Hematopoietic multipotent progenitor cell treated with erythropoietin and hydrocortisone succinate and interleukin-3 and kit ligand, for 17 days (in vitro differentiated cells): ENCODE measurements at places on chromosomes 11 and 22.

- DNase-seq, result no peak
These were observed 2.3 kb downstream of the TSPAN18 start for GRCh38 chr11:44729063-44729462.

GRCh38 chr22:31753005-31753633, 700 bp upstream of the DEPDC5 start:
- DNase-seq, result peak; percentile 36

GRCh38 chr11:15942936-15943335, 413.4 kb downstream of the SOX6 start:
- DNase-seq, result no peak

GRCh38 chr11:117498791-117499190, 171.1 kb downstream of the CEP164 start:
- no peak for DNase-seq

DNA sequence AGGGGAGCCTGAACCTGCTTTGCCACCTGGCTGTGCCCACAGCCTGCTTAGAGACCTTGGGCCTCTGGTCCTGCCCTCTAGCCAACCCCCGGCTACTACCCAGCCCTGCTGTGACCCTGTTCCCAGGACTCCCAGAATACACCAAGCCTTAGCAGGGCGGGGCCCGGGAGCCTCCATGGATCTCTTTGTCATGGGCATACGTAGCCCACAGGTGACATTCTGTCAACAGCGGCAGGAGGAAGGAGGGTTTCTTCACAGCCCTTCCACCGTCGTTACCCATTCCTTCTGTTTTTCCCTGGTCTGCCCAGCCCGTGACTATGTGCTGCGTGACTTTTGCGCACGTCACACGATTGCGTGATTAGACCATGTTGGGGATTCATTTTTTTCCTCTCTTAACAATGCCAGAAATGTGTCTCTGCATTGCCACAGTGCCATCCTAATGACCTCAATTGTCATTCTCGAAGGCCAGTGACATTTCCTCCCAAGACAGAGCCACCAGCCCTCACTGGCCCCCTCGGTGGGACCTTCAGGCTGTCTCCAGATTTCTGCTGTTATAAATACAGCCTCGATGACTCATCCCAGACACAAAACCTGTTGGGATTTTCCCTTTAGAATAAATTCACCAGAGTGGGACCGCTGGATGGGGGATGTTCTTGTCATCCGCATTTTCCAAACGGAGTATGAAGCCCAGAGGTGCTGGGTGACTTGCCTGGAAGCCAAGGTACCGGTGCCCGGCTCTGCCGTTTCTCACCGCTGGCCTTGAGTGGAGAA, 9.0 kb downstream of the SYT12 start:
- DNase-seq, result no peak

- no peak for DNase-seq
These were observed 43.6 kb downstream of the CTSC start for GRCh38 chr11:88293931-88294330.

- DNase-seq, result no peak
These were observed 676.8 kb downstream of the OPCML start for GRCh38 chr11:132855516-132855915.

DNA sequence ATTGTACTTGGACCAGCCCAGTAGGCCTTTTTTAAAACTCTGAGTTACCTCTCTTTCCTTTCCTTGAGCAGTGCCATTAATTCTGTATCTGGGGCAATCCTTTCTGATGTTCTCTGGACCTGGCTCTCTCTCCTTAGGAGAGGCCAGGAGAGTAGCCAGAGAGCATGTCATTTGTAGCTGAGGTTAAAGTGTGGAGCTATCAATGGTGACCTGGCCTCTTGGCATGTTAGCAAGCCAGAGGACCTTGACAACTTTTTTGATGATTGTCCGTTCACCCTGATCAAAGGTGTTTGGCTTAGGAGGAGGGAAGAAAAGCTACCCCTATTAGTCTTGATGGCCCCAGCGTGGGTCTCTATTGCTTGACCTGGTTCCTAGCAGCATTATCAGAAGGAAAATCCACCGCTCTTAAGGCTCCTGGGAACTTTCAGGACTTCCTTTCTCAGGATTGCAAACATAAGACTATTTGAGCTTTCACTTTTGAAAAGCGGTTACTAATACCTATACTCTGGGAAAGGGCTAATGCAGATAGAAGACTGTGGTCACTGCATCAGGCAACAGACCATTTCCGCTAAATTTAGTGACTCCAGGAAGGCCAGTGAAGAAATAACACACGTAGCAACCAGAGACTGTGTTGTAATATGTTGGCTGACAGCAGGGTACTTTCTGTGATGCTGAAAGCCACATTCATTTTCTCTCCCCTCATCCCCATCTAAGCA, 18.2 kb downstream of the LIMK2 start:
- DNase-seq, result no peak

- DNase-seq, result no peak
These were observed 17.3 kb upstream of the LMO2 start for GRCh38 chr11:33909150-33909549.

DNA sequence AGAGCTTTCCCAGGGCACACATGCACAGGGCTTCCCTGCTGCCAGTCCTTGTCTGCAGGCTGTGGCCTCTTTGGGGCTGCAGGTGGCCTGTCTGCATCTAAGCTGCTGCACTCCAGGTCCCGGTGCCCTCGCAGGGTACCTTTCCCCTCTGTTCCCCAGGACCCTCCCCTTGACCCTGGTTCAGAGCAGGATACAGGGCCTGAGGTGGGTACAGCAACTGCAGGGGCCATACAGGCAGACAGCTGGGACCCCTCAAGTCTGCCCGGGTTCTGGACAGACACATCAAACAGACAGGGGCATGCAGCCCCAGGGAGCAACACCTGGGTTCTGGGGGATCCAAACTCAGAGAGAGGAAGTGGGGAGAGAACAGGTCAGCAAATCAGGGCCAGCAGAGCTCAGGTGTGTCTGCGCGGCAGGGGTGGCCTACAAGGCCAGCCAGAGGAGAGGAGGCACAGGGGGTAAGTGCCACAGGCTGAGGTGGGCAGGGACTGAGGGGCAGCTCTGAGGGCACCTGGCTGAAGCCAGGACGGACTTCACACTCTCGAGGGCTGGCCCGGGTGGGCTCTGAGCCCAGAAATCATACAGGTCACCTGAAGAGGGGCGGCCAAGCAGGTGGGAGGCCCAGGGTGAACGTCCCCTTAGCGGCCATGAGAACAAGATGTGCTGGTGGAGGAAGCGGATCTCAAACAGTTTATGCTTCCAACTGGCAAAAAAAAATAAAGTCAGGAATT, 29.9 kb upstream of the COMT start:
- no peak for DNase-seq

- no peak for DNase-seq
These were observed 10.3 kb downstream of the KDM4E start for GRCh38 chr11:95035316-95035715.

- DNase-seq, result no peak
These were observed 311.4 kb upstream of the NCAM1 start for GRCh38 chr11:112649856-112650255.

DNA sequence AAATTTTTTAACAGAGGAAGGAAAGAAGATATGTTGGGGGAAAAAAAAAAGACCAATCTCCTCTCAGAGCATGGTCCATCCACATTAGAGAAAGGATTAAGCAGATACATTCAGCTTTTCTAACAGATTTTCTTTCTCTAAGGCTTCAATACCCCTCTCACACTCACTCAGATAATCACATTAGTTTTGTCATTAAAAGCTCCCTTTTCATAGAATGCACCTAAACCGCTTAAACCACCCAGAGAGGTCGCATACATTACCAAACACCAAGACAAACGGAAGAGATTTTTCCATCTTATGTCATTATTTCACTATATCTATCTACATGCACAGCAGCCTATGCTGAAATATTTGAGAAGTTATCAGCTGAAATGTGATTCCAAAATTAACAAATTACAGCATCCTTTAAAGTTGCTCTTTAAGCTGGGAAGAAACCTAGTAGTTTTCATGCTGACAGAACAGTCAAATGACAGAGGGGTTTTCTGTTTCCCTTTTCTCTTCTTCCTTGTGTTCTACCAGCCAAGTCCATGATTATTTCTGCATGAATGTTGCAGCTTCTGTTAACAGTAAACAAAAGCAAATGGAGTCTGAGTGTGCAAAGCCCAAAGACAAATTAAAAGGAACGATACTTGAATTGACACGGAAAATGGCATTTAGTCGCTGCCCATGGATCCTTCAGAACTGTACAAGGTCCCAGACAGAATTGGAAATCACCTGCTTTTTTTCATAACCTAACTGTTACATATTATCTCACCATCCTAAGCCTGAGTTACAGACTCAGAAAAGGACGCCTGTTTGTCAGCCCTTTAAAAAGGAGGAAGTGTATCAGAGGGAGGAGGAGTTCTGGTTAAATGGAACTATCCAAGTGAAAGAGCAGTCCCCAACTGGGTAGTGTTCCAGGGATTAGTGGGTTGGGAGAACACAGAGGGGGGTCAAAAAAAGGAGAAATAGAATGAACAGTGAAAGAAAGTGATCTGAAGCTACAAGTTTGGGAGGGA, 54.6 kb downstream of the PRCP start:
- DNase-seq, result no peak

- no peak for DNase-seq
These were observed 43.2 kb downstream of the IGLL5 start for GRCh38 chr22:22930571-22931556.

- DNase-seq, result no peak
These were observed 19.0 kb upstream of the MPPED2 start for GRCh38 chr11:30605036-30605605.

DNA sequence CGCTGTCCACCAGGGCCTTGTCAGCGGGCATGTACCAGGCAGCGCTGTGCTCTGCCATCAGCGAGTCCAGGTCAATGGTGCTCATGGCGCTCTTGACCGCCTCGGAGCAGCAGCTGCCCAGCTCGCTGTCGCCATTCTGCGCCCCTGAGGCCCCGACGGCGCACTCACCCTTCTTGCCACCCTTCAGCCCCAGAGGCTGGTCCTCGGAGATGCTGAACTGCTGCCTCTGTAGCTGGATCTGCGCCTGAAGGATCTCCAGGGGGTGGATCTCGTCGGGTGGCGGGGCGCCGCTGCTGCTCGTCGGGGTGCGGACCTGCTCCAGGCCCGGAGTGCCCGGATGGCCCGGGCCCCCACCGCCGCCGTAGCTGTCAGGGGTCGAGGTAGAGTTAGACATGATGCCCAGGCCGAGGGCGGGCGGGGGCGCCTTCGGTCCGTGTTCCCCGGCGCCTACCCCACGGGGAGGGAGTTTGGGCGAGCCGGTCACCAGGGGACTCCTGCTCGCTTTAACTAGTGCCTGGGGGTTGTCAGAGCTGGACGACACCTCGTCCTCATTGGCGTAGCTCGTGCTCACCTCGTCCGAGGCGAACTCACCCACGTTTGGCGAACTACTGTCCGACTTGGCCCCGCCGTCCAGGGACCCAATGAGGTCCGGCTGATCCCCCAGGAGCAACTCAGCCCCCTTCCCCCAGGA, 4.6 kb downstream of the MN1 start:
- DNase-seq, result no peak

DNA sequence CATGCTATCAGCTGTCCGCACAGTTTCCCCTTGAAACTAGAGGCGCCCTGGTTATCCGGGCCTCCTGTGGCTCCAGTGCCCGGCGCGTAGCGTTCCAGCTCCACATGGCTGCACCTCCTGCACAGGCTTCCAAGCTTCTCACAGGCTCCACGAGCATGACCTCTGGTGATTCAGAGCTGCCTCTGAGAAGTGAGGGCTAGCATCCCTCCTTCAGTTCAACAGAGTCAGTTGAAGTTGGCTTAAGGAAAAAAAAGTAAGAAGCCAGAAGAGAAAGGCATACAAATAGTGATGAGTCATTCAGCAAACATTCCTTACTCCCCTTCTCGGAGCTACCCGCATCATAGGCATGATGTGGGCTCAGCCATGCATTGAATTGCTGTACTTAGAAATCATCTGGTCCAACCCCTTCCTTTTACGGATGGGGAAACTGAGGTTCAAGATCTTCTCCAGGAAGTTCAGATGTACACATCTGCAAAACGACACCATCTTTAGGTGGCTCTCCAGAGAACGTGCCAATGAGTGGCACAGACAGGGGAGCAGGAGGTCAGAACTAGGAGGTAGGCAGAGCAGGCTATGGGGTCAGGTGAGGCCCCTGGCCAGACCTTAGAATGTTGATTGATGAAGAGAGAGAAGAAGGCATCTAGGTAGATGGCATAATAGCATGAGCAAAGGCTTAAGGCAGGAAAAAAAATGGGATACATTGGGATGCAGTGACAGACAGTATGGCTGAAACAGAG, 216.3 kb upstream of the TBCEL start:
- DNase-seq, result no peak

DNA sequence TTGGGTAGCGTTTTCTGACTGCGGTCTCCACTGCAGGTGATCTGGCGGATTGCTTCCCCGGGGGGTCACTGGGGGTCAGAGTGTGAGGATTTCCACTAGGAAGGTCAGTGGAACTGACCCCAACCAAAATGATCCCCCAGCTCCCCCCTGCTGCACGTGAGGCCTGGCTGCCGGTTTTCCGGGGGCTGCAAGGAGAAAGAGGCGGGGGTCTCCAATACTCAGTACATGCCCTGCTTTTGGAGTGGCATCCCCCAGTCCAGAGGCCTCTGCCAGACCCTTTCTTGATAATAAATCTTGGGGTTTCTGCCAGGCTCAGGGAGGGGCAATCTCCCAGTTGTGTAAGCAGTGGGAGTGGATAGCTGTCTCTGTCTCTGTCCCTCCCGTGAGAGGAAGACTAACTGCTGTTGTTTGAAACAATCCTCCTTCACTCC, 71.5 kb upstream of the RTL6 start:
- no peak for DNase-seq

- peak; percentile 5 for DNase-seq
These were observed 398.4 kb downstream of the CTTN start for GRCh38 chr11:70796648-70797227.

GRCh38 chr22:41987276-41987675, 11.3 kb upstream of the WBP2NL start:
- DNase-seq, result no peak

GRCh38 chr11:126484266-126484665, 128.8 kb downstream of the ST3GAL4 start:
- no peak for DNase-seq

- DNase-seq, result no peak
These were observed 31.7 kb downstream of the LMO1 start for GRCh38 chr11:8231979-8232378.

DNA sequence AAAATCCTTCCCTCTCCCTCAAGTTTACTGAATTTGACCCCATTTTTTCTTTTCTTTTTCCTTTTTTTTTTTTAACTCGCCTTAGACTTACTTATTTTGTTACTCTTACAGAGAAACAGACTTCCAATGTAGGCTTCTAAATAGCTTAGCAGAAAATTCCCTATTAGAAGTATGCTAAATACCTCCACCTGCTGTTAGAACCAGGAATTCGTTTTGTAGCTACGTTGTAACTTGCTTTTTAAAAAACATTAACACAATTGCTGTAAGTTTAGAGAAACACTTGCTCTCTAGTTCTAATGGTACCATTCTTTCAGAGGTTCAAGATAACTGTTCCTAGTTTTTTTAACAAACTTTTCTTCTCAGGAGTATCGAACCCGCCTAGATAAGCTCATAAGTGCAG, 324.2 kb downstream of the DCDC1 start:
- DNase-seq, result no peak

- DNase-seq, result no peak
These were observed 7.7 kb upstream of the PLET1 start for GRCh38 chr11:112268406-112268805.

DNA sequence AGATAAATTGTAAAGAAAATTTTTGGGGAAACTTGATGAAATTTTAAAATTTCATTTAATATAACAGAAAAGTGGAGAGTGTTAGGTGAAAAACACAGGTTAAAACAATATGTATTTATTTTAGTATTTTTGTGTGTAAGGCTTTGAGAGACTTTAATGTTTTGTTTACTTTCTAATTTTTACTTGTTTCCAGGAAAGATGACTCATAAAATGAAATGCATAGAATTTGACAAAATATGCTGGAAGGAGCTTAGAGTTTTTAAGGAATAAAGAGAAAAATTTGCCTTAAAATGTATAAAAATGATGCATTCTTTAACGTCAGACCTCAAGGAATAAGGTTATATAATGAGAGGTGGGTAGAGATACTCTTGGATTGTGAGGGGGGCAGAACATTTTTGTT, 1205.1 kb upstream of the CNTN5 start:
- no peak for DNase-seq
